ENCODE measurements at places on chromosomes 5 and 9.

GRCh38 chr5:58775701-58776262 lies 192.9 kb downstream of the RAB3C start:
- DNase-seq, result no peak

DNA sequence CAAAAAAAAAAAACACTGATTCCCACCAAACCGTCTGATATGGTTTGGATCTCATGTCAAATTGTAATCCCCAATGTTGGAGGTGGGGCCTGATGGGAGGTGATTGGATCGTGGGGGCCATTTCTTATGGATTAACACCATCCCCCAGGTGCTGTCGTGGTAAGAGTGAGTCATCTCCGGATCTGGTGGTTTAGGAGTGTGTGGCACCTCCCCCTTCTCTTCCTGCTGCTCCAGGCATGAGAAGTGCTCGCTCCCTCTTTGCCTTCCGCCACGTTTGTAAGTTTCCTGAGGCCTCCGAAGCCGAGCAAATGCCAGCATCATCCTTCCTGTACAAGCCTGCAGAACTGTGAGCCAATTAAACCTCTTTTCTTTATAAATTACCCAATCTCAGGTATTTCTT lies 45.2 kb downstream of the HSD17B3 start:
- DNase-seq, result no peak

DNA sequence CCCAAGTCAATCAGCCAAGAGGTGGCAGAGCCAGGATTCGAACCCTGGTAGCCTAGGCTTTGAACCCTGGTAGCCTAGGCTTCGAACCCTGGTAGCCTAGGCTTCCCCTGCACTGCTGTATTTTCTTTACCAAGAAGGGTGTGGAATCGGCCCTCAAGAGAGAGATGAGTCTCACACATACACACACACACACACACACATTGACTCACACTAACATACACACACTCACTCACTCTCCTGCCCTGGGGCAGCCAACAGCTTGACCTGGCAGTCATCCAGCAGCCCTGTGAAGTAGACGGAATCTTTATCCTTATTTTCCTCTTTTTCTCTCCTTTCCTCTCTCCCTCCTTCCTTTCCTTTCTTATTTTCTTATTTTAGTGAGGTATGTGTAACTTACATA lies 55.4 kb upstream of the RPL26L1 start:
- no peak for DNase-seq

- DNase-seq, result no peak
These were observed 248.7 kb downstream of the LURAP1L start for GRCh38 chr9:13023498-13023897.

DNA sequence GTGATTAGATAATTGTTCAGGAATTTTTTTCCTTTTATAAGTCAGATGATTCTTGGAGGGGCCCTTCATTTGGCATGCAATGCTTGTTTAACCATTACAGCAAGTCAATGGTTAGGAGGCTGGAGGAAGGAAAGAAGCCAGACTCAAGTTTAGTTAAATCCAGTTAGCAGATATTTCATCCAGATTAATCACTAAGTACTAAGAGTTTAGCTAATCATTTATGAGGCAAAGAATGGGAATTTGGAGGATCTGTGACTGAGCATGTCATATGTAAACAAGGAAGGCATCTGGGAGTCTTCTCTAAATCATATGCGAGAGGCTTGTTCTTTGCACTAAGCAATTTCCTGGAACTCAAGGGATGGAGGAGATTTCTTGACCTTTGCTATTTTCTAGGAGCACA lies 145.3 kb upstream of the SGCD start:
- no peak for DNase-seq

- DNase-seq, result peak; percentile 96
These were observed 821 bp downstream of the CTNNA1 start for GRCh38 chr5:138753794-138754698.

GRCh38 chr5:121962347-121962670 lies 534 bp downstream of the SRFBP1 start:
- DNase-seq, result no peak

DNA sequence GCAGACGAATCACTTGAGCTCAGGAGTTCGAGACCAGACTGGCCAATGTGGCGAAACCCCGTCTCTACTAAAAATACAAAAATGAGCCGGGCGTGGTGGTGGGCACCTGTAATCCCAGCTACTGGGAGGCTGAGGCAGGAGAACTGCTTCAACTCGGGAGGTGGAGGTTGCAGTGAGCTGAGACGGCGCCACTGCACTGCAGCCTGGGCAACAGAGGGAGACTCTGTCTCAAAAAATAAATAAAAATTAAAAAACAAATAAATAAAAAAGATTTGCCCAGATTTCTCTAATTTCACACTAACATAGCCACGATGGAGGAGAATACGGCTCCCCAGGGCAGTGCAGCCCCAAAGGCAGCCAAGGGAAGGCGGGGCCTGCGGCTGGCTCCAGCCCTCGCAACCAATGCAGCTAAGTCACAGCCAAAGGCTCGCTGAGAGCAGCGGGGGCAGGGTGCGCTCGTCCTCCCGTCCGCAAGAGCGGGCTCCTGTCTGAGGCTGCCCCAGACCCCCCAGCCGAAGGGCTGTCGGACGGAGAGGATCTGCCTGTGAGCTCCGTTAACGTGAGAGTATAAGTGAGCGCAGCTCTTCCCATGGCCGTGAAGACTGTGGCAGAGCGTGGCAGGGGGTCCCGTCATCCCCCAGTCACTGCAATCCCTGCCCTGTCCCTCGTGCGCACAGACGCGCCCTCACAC lies 43.5 kb downstream of the SLC12A7 start:
- peak; percentile 86 for DNase-seq

DNA sequence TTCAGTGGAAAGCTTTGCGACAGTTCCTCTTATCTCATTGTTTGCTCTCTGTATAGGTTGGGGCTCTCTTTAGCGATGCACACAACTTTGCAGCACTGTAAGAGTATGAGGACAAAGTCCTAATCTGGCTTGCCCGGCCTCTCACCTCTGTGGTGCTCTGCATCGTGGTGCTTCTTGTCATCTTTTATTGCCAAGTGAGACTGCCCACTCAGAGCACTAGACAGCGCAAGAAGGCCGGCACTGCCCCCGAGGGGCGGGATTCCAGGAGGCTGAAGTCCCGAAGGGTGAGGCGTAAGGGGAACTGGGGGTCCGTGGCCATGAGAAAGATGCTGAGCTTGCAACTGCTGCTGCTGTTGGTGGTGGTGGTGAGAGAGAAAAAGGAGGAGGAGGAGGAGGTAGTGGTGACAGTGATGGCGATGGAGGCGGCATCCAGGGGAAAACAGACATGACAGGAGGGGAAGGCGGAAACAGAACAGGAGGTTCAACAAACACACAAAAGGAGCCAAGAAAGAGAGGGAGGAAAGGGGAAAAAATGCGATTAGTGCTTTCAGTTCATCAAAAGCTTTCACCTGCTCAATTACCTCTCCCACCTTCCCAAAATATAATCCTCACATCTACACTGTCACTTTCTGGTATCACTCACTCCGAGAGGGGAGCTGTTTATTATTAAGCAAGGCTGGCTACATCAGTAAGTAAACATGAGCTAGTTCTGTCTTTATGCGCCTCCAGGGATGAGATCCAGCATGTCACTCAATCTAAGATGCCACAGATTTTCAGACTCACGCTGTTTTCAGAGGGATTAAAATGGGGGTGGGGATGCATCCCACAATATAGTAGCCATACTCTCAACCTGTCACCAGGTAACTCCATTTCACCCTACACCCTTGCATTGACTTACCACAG lies 55.1 kb downstream of the TLE1 start:
- DNase-seq, result no peak

DNA sequence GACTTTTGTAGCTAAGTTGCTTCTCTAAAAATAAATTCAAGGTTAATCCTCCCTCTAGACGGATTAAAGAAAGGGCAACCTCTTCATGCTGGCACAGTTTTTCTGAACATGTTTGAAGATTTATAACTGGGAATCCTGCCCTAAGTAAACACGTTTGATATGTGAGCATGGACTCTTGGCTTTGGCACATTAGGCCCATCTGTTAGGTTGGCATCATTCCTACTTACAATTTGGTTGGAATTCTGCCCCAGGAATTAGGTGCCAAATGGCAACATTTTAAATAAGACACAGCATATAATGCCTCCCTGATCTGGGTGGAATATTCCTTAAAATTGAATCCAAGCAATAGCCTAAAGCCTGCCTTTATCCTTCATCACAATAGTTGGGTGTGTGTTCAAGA lies 372.3 kb upstream of the CDH18 start:
- DNase-seq, result no peak

DNA sequence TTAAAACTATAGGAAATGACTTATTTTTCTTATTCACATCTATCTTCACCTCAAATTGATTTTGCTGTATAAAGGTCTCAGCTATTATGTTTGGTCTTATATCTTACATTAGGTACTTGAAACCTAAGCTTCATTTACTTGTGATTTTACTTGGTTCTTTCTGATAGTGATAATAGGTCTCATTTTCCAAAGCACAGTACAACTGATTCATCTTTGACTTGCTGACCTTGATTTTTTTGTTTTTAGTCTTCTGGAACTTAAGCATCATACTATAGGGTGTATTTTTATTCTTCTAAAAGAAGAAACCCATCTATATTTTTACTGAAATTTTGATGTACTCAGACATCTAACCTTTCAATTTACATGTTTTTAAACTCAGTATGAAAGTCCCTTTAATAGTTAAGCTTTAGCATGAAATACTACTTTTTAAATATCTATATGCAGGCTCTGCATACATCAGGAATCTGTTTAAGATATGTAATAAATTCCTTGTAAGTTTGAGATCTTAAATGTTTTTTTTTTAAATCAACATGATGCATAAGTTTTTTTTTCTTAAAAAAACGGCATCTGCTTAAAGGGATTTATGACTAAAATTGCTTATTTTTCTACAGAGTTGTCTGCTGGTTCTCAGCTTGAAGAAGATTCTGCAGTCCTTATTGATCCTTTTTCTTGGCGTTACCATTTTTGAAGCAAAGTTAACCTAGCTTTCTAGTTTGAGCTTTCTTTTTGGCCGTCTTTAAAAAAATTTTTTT lies 13.3 kb downstream of the MATR3 start:
- no peak for DNase-seq

DNA sequence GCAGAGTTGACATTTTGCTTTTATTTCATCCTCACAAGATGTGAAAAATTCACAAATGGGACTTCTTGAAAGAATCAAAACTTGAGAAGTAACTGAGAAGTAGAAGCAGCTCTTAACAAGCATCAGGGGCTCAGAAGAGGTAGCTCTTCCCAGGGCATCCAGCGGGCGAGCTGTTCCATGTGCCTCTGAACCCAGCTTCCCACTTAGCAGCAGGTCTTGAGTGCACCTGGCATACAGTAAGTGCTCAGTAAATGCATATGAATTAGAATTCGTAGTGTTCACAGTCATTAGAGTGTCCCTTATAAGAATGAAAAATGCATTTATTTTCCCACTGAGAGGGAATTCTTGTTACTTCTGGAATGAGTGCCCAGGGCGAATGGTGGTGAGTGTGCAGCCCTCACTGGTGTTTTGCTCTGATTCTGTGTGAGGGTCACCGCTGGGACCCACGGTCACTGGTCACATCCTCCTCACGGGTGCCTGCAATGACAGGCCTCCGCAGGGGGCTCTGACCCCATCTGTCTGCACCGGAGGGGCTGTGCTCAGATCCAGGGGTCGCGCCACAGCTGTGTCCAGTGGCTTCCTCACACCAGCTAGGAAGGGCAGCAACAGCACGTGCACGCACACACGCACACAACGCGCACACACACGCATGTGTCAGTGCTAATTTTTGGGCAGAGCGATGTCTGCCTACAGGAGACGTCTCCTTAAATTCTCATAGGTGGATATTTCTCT lies 26.9 kb downstream of the EXOC3 start:
- peak; percentile 35 for DNase-seq

- no peak for DNase-seq
These were observed 62.3 kb downstream of the FOXI1 start for GRCh38 chr5:170168002-170168401.

- DNase-seq, result no peak
These were observed 194.2 kb downstream of the CDK5RAP2 start for GRCh38 chr9:120385606-120386389.

GRCh38 chr9:91765296-91765695 lies 184.7 kb downstream of the ROR2 start:
- no peak for DNase-seq

DNA sequence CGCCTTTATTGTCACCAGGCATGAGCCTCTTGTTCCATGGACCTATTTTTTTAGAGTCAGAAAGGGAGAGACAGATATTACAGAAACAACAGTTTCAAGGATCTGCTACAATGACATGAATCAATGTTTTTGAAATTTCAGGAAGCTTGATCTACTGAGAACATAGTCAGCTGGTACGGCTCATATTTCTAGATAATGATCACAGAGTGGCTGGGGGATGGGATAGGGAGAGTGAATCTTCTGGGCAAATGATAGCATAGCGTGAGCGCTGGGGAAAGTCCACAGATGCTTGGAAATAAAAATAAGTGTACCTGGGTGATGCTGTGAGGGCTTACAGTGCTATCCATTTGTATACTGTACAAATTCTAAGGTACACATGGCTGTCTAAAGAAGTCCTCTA lies 340.4 kb downstream of the EBF1 start:
- DNase-seq, result no peak

DNA sequence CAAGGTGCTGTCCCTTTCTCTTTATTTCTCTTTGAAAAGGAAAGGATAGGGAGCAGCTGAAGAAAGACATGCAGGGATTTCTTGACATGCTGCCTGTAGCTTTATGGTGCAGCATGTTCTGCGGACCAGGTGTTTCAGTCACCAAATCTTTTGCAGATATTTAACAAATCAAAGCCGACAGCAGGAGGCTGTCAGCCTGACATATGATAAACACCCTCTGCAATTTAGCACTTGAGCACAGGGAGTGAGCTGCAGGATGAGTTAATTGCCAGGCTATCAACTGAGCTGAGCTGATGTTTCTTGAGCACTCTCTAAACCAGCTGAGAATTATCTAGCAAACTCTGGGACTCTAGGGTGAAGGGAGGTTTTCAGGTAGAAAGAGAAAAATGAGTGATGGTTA lies 212.8 kb upstream of the ATP10B start:
- no peak for DNase-seq

- no peak for DNase-seq
These were observed 5.2 kb upstream of the GRHPR start for GRCh38 chr9:37417252-37417803.

DNA sequence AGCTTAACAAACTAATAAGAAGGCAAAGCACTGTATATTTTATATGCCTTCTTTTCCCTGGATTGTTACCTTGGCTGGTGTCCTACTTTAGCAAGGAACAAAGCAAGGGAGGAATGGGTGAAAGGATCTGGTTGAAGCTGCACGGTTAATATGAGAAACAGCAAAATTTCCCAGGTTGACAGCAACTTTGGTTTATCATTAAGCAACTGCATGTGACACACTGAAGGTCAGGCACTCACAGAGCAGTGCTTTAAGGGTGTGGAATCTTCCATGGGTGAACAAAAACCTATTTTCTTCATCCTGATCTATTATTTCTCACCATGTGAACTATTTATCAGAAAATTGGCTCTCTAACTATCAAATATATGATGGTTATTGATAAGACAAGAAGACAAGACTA lies 109.0 kb upstream of the ATP10B start:
- DNase-seq, result no peak

- DNase-seq, result no peak
These were observed 186.5 kb downstream of the ERCC6L2 start for GRCh38 chr9:96062031-96062430.

GRCh38 chr9:134585021-134585561 lies 56.5 kb upstream of the COL5A1 start:
- DNase-seq, result no peak
